ENCODE measurements at places on chromosomes 5 and 9. TPM values are rescaled to one million over a fixed set of nuclear protein-coding genes. Genes with fewer than 3 reads are reported as not detected.

DNA sequence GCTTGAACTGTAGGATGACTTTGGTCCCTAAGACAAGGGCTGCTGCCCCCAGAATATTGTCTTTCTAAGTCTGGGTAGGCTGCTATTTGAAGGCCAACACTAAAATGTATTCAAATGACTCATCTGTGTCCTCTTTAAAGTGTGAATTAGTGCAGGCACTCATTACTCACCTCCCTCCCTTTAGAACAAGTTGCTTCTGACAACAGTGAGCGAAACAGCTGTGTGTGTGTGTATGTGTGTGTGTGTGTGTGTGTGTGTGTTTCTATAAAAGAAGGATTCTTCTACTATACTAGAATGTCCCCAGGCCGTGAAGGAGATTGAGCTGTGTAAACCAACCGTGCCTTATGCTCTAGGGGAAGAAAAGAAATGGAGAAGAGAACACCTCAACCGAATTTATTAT is 1337.2 kb downstream of the PTPRD start:
- DNase-seq = no peak

GRCh38 chr9:71742703-71743102 is 25.6 kb downstream of the CEMIP2 start:
- no peak for DNase-seq

- no peak for DNase-seq
These were observed 48.6 kb downstream of the UGCG start for GRCh38 chr9:111945216-111945615.

CDH9 gene
- total RNA-seq = not detected

DNA sequence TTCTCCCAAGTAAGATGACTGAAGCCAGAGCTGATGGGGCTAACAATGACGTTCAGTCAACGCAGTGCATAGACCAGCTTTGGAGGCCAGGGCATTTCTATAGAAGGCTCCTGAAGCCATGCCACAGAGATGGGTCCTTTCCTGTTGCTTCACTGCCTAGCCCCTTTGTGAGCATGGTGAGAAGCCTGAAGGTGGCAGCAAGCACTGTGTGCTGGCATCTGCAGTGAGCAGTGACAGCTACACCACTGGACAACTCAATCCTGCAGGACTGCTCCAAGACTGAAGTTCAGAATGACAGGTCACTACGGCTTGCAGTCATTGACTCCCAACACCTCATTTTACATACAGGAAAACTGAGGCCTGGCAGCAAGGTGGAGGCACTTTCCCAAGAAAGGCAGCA is 229.0 kb downstream of the TSSK1B start:
- no peak for DNase-seq

DNA sequence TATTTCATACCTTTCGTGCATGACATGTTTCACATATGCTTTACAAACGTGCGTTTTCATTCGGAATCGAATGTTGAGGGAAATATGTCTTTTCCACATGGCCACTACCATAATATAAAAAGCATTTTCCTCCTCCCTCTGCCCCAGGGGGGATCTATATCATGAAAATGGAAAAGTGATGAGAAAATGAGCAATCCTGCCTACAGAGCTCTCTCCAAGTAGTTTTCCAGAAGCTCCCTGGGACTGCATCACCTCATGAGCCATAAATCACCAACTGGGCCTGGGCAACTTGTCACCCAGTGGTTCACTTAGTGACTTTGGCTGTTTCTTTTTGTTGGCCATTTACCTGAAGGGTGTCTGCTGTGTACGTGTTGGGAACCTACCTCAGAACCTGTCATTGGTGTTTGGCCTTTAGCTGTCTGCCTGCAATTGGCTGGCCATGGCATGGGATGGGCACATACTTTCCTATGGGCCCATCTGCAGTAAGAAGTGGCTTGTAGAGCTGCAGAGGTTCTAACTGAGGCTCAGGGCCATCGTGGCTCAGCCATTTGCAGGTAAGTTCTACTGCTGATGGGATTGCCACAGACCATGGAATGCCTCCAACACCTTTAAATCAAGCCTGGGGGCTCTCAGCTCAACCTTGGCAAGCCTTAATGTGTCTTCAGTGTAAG is 9.5 kb upstream of the TIFAB start:
- no peak for DNase-seq

LCN12 gene
- 39.7 TPM for total RNA-seq
